Fibroblast of skin of scalp (primary cell): ENCODE measurements at places on chromosomes 7 and 10.
A peak's percentile ranks its signal among the peaks of the same experiment; 100 is the strongest.

DNA sequence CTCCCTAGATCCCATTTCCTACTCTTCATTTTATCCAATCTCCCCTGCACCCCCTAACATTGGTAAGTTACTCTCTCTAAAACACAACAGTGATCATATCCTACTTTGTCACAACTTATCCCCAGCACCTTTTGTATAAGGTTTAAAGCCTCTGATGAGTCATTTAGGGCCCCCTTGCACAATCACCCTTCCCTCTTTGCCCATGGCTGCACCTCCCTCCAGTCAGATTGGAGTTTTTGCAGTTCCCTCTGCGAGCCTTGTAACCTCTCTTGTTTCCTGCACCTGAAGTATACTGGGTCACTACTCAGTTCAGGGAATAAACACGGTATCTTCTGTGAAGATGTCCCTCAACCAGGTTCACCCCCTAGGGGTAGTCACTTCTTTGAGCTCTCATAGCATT lies 55.9 kb upstream of the ADRB1 start:
- DNase-seq: no peak

DNA sequence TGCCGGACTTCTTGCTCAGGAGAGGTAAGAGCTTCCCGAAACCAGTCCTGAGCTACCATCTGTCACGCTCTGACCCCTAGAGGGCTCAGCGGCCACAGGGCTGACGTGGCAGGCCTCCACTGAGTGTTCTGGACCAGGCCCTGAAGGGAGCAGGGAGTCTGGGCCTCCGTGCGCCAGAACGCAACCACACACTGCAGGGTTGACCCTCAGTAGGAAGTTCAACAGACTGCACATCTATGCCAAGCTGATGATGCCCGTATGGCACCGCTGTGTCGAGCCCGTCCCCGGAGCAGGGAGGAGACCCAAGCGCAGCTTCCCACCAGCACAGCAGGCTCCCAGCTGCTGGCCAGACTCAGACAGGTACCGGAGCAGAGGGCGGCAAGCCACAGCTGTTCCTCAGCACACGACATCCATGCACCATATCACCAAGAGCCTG lies 39.2 kb downstream of the CAMK2B start:
- DNase-seq: no peak

DNA sequence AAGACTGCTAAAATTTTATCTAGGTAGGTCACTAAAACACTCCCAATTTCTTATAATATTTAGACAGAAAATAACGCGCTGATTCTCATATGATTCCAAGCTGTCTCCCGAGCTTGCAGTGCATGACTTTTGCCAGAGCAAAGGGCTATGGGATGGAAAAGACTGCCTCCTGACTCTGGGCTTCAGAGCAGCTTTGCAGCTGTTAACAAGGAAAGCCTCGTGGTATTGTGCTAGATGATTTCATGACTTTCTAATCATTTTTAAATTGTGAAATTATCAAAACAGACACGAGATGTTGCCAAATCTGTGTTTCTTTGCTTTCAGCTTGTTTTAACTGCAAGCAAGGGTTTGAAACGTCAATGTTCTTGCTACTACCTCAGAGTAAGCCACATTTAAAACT lies 238.3 kb downstream of the AGMO start:
- no peak for DNase-seq

GRCh38 chr7:138295049-138295637 lies 164.9 kb upstream of the TRIM24 start:
- no peak for DNase-seq

DNA sequence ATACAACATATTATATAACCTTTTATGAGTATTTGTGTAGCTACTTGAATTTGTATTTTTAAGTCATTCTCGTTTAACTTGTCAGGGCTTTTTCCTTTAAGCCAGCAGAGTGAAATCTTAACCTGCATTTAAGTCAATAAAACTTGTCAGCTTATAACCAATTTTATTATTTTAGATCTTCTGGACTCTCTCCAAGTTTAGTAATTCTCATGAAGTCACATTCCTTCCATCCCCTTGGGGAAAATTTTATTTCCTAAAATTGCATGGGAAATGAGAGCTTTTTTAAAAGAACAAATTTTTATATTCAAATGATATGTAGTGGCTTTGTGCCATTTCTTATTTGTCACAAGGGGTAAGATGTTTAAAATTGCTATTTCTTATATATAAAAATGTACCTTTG lies 74.0 kb downstream of the SEPTIN7 start:
- peak; percentile 52 for DNase-seq

DNA sequence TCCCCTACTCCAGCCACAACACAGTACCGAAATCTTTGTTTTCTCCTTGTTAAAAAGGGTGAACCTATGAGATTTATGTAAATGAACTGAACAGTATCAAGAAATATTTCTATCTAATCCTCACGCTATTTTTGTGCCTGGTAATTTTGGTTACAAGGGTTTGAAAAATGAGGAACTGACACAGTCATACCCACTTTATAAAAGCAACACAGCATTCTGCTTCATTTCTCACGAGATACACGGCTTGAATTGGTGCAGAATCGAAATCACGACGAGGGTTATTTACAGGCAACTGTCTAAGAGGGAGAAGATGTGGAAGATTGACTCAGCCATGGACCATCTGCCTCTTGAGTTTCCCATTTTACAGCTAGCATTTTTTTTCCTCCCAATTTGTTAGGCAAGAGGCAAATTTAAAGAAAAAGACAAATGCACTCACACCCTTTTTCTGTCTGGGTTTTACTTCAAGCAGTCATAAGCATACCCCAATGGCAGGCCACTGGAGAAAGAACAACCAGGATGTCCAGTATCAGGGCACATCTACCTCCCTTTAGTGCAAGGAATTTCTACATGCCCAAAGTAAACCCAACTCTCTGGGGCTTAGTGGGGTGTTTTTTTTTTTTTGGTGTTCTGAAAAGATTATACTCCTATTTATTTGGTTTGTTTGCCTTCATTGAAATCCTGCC lies 108.1 kb downstream of the ITGB8 start:
- no peak for DNase-seq

DNA sequence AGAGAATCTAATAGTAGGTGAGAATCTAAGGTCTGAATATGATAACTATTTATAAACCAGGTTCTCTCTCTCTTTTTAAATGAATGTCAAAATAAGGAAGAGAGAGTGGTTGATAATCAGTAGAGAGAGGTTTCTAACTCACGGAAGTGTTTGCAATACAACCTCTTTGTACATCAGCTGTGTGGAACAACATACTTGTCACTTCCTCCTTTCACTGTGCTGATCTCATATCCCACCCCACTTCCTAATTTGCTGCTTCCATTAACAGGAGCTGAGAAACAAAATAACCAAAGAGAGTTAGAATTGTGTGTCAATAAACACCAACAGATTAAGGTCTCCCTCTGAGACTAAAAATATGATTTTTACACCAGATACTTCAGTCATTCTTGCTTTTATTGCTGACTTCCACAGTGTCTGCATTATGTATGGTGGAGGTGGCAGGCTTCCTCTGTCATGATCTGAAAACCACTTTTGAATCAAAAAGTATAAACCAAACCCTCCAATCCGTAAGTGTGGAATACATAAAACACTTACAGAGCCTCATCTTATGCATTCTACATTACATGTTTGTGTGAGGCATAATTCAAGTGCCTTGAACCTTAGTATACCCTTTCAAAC lies 25.0 kb downstream of the CACUL1 start:
- DNase-seq: no peak

DNA sequence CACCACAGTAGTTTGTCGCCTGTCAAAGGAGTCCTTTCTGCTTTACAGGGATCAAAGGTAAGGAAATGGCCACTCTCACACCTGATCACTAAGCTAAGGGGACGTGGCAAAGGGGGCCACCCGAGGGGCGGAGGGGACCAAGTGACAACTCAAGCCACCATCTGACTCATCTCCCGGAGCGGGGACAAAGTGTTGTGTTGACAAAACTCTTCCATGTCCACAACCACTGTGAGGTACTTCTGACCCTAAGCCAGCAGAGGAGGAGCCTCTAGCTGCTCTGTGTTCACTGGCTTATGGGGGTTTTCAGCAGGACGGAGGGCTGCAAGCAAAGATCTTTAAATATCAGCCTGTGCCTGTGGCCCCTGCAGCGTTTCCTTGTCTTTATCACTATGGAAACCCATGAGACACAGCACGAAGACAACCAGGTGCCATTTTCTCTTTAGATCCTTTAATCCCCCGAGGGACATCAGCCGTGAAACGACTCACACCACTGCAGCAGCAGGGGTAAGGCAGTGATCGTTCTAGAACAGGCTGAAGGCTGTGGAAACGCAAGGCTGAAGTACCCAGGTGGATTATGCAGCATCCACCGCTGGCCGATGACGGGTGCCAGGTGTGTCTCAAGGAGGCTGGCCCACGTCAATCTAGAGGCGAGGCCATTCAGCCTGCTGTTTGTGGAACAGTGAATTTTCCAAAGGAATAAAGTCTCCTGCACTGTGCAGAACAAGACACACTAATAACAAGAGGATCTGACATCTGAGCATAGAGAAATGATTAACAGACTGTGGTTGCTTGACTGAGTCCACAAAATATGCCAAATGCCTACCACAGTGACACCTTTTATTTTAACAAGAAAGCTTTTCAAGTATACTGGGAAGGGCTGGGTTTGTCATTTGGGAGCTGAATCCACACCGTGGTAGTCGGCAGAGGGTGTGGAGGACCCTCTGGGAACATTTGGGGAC lies 26.6 kb upstream of the DDC start:
- no peak for DNase-seq

DNA sequence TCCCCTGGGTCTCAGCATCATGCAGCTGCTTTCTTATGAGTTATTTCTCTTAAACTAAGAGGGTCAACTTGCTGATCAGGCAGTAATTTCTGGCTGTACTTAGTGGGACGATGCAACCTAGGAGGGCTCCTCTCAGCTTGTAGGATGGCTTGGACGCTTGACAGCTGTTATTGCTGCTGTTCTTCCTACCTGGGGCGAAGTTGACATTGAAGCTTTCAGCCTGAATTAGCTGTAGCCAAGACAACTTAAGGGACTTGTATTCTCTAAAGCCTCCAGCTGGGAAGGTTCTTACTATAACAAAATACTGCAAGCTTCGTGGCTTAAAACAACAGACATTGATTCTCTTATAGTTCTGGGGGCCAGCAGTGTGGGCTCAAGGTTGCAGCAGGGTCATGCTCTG lies 224.9 kb downstream of the ACTR3B start:
- no peak for DNase-seq

DNA sequence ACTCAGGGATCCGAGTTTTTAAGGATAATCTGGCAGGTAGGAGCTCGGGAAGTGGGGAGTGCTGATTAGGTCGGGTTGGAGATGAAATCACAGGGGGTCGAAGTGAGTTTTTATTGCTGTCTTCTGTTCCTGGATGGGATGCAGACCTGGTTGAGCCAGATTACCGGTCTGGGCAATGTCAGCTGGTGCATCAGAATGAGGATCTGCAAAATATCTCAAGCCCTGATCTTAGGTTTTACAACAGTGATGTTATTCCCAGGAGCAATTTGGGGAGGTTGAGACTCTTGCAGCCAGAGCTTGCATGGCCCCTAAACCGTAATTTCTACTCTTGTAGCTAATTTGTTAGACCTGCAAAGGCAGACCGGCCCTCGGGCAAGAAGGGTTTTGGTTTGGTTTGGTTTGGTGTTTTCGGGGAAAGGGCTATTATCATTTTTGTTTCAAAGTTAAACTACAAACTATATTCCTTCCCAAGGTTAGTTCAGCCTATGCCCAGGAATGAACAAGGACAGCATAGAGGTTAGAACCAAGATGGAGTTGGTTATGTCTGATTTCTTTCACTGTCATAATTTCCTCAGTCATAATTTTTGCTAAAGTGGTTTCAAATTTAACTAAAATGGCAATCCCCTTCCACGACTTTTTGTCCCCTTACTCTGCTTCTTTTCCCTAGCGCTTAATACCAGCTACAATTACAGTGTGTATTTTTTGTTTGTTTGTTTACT lies 20.6 kb upstream of the PIK3CG start:
- no peak for DNase-seq

DNA sequence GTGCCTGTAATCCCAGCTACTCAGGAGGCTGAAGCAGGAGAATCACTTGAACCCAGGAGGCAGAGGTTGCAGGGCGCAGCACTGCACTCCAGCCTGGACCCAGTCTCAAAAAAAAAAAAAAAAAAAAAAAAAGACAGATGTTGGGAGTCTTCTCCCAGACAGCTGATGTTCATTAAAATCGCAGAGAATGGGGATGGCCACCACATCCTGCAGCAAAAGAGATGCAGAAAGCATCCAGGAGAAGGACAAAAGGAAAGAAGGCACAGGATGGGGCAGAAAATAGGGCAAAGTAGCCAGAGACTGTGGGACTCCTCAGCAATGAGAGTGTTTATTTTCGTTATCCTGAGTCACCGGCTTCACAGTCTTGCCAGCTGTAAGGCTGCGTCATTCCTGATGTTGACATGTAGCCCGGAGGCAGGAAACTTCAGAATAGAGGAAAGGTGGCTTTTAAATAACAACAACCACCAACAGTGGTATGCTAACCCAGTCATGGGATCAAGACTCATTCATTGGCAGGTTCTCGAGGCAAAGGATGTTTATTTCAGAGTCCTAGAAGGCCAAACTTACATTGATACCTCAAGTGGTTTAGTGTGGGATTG lies 149.5 kb upstream of the SVIL start:
- DNase-seq: peak; percentile 95

GRCh38 chr7:159067576-159068487 lies 76.8 kb downstream of the VIPR2 start:
- DNase-seq: no peak

DNA sequence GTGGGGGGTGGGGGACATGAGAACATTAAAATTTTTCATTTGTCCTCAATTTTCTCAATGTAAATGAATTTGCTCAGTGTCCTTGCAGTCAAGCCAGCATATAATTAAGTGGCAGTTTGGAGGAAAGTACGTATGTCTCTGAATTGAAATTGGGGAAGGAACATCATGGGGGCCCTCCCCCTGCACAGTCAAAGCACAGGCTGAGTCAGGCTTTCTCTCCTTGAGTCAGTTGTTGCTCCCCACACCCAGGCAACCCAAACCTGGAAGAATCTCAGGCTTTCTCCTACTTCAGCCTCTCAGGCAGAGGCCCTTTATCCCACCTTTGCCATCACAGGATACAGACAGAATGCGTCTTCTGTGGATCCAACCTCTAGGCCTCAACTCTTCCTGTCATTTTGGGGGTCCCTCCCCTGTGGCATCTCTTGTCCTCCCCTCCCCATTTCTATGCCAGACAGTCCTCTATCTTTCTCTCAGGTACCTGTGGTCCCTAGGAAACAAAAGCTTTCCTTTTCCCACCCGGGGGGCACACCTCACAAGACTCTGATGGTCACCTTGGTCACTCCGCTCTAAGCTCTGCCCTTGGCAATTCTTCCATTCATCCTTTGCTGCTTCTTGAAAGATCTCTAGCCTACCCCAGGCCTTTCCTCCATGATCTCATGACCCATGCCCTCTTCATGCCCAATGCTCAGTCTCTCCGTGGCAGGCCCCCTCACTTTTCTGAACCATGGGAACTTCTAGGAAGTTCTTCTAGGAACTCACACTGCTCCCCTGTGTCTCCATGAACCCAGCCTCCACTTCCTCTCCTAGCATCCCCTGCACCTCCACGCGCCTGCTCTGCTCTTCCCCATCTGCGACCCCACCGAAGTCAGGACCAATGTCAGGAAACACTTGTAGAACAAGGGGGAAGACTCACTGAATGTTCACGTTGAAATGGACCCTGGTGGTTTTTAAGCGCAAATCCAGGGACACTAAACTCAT lies 40.4 kb downstream of the CREB3L2 start:
- no peak for DNase-seq

GRCh38 chr10:88974446-88975376 lies 15.9 kb upstream of the FAS start:
- no peak for DNase-seq
